ENCODE measurements at places on chromosomes 7 and 10.

DNA sequence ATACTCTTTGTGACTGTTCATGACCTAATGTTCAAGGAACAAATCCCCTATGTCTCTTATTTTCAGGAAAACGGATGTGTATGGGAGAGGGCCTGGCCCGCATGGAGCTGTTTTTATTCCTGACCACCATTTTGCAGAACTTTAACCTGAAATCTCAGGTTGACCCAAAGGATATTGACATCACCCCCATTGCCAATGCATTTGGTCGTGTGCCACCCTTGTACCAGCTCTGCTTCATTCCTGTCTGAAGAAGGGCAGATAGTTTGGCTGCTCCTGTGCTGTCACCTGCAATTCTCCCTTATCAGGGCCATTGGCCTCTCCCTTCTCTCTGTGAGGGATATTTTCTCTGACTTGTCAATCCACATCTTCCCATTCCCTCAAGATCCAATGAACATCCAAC, 27.3 kb upstream of the CYP2C19 start:
- no peak for DNase-seq

GRCh38 chr10:354901-355617, 219.8 kb downstream of the ZMYND11 start:
- no peak for DNase-seq

- DNase-seq: no peak
Observed at GRCh38 chr7:84022684-84023308, 171.8 kb downstream of the SEMA3A start.

DNA sequence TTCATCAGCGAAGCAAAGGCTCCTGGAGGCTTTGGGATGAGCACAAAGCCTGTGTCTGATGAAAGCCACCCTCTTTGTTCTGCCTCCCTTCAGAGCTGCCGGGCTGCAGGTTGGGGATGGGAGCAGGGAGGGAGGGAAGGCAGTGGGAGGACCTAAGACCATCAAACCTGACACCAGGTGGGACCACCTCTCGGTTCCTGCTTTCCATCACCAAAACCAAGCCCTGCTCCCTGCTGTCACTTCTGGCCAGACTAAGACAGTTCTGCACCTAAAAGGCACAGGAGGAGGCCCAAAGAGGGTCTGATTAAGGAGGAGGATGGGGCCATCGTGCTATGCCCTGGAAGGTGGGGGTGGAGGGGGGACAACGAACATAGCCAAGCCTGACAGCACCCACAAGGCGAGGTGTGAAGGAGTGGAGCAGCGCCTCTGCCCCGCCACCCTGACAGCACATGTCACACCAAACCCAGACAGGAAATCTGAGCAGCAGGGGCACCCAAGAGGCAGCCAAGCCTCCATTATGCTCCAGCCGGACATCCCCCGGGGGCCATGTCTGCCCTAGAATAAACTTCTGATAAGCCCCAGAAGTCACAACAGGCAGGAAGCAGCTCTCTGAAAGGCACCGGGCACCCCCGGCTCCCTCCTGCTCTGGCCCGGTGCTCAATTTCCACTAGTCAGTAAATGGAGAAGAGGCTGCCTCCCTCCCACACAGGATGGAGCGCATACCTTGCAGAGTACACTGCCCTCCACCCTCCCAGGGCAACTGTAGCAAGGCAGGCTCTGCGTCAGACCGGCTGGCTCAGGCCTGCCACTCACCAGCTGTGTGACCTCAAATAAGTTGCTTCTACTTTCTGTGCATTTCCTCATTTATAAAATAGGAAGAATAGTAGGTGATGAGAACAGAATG, 48.9 kb downstream of the DLG5 start:
- DNase-seq: no peak

- no peak for DNase-seq
Observed at GRCh38 chr7:107914831-107915230, 23.8 kb downstream of the DLD start.

DNA sequence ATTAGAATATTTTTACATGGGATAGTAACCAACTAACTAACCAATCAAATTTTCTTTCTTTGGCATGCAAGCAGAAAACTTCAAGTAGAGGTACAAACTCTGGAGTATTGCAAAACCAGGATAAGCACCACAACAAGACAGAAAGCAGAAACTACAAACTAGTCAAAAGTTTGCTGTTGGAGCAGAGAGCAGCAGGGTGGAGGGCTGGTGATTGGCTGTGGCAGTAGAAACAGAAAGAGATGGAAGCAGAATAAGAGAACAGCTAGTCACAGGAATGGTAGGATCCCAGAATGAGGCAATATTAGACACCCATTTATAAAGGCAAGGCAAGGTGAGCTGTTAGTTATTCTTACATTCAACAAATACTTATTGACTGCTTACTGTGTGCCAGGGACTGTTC, 6.8 kb upstream of the MACC1 start:
- DNase-seq: no peak

- no peak for DNase-seq
Observed at GRCh38 chr10:119373294-119374102, 166.1 kb downstream of the GRK5 start.

GRCh38 chr10:127887541-127888415, 5.0 kb downstream of the CLRN3 start:
- DNase-seq: no peak

- DNase-seq: no peak
Observed at GRCh38 chr7:135910393-135911036, 66.6 kb downstream of the MTPN start.

GRCh38 chr10:28991333-28992270, 297.3 kb upstream of the LYZL1 start:
- no peak for DNase-seq

GRCh38 chr10:58237014-58237834, 30.5 kb downstream of the IPMK start:
- DNase-seq: no peak

DNA sequence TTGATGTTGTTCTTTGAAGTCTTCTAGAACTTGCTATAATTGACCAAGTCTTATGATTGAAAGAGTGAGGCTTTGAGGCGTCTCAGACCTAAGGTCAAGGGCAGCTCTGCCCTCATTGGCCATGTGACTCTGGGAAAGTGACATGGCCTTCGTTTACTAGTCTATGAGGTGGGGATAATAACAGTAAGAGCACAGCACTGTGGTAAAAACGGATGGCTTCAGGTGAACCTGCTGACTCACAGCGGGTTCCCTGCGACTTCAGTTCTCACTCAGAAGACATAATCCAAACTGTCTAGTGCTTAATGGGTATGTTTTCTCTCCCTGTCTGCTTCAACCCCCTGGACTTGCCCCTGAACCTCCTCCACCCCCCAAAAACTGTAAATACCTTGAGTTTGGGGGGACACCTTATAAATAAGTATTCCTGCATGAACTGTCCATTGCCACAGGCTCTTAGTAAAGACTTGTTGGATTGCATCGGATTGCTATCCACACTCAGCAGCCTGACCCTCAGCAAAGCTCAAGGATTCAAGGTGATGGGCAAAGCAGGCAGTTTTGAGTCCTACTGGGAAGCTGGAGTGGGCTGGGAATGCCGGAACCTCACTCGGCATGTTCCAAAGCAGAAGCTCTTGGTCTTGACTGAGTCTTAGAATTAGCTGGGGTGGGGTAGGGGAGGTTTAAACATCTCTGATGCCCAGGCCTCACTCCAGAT, 304.6 kb downstream of the KLF6 start:
- no peak for DNase-seq

- DNase-seq: no peak
Observed at GRCh38 chr7:43557831-43558495, 24.9 kb upstream of the STK17A start.

- DNase-seq: no peak
Observed at GRCh38 chr7:129887865-129888264, 64.9 kb downstream of the UBE2H start.

GRCh38 chr10:47111329-47111862, 188.6 kb upstream of the GDF10 start:
- no peak for DNase-seq

DNA sequence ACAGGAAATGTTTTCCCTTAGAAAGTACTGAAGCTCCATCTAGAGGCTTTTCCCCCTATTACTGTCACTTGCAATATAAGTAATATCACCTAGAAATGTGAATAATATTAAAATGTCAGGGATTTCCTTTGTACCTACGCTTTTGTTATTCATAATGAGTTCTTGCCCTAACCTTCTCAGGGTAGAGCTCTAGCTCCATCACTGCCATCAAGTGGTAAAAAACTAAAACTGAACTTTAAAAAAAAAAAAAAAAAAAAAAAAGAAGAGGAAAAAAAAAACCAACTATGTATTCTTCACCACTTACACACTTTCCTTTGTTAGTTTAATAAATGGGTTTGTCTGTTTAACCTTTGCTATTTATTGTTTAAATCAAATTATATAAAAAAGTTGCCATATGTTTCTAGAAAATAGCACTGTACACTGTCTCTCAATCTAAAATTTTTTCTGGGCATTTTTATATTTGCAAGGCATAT, 49.9 kb downstream of the DNAJC1 start:
- DNase-seq: peak; percentile 40

DNA sequence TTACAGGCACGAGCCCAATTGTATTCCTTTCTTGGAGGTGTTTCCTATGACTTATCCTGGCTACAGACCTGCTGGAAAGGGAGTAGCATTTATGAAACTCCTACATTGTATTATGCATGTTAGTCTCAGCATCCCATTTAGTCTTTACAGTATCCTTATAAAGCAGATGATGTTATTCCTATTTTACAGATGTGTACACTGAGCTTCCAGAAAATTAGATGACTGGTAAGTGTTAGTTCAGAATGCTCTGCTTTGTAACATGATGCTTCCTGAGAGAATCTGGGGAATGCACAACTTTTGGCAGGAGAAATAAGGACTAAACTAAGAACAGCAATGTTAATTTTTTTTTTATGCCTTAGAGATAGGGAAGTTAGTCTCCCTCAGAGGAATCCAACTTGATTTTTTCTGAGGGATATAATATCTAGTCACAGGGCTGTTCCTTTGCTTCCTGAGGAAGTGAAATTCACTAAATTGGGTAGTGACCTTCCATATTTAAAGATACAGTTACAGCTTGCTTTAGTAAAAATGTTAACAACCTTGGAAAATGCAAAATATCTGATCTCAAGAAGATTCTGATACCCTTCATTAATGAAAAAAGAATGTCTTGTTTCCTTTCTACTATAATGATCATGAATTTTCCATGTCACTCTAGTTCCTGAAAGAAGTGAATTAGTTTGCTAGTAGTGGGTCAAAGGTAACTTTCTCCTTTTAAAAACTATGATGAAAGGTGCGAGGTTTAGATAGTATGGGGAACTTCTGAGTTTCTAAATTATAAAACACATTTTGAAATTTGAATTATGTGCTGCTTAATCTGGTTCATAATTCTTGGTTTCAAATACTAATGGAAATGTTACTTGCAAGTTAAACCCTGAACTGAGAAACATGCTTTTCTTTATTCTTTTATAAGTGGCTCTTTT, 194.0 kb upstream of the PRPS1L1 start:
- no peak for DNase-seq

GRCh38 chr7:66301737-66302136, 96.6 kb downstream of the TPST1 start:
- DNase-seq: no peak

DNA sequence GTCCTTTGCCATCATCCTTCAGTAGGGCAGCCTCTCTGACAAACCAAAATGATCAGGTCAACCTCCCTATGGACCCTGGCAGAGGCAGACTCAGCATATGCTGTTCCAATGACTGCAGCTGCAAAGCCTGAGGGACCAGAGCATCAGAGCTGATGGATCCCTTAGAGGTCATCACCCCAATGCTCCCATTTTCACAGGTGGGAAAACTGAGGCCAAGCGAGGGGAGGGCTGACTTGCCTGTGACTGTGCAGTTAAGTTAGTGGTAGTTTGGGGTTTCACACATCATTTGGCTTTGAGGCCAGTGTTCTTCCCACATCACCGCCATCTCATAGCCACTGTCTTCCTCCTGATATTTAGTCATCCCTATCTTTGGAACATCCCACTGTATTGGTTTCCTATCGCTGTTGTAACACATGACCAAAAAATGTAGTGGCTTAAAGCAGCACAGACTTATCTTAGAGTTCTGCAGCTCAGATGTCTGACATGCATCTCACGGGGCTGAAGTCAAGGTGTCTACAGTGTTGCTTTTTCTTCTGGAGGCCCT, 69.3 kb upstream of the PDZD8 start:
- no peak for DNase-seq

DNA sequence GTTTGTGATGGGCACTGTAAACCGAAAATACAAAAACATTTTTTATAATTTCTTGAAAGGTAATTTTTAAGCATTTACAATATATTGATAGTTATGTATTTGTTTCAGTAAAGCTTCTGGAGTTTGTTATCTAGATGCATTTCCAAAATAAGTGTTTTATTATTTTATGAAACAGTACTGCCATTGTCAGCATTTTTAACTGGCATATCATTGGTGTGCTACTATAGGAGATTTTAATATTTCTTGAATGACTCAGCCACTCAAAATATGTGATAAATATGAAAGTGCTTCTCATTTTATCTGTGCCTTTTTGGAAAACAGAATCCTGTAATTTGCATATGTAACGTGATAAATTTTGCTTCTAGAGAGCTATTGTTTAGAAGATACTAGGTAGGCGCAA, 97.9 kb downstream of the ANKIB1 start:
- DNase-seq: no peak

- DNase-seq: no peak
Observed at GRCh38 chr10:102504976-102505300, 1.2 kb downstream of the SUFU start.

DNA sequence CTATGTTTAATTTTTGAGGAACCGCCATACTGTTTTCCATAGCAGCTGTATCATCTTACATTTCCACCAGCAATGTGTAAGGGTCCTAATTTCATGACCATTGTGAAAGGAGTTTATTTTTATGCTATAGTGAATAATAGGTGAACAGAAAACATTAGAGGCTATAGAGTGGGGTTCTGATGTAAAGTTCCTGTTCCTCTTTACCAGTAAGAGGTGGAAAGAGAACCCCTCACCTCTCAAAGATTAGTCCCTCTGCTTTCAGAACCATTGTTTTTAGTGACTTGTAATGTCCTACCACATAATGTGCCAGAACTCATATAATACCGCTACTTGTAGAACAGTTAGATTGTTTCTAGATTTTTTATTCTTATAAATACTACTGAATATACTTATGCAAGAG, 34.2 kb downstream of the SUFU start:
- DNase-seq: no peak

- no peak for DNase-seq
Observed at GRCh38 chr10:48452879-48453412, 146.5 kb downstream of the MAPK8 start.
